Esophagus (tissue), 2 donors: ENCODE measurements at places on chromosomes 7 and 10. TPM values are rescaled to one million over a fixed set of nuclear protein-coding genes. Genes with fewer than 3 reads are reported as not detected.

Gene STK31
- 0.05 TPM for polyA plus RNA-seq

Gene PAPOLB
- polyA plus RNA-seq, result not detected

Gene CDH23
- polyA plus RNA-seq, result 3.2 TPM

Gene HOXA11
- polyA plus RNA-seq, result not detected

Gene SLC16A9
- 6.8 TPM for polyA plus RNA-seq

Gene TMEM273
- 4.7 TPM for polyA plus RNA-seq

Gene COX15
- 12.3 TPM for polyA plus RNA-seq

Gene RTKN2
- polyA plus RNA-seq, result 7.8 TPM

Gene CPA4
- polyA plus RNA-seq, result 8.4 TPM

Gene TMEM130
- polyA plus RNA-seq, result 0.02 TPM

Gene CYP2C9
- polyA plus RNA-seq, result 8.7 TPM

Gene UPK3B
- polyA plus RNA-seq, result 16.7 TPM

Gene GHITM
- polyA plus RNA-seq, result 62.8 TPM

Gene TBC1D12
- 9.1 TPM for polyA plus RNA-seq

Gene MMP21
- 0.02 TPM for polyA plus RNA-seq

Gene GPR22
- not detected for polyA plus RNA-seq

Gene GDI2
- polyA plus RNA-seq, result 58.2 TPM

Gene WNT8B
- polyA plus RNA-seq, result not detected

Gene BHLHA15
- 0.80 TPM for polyA plus RNA-seq

Gene PNLIPRP2
- polyA plus RNA-seq, result 0.05 TPM

Gene CLCN1
- 0.31 TPM for polyA plus RNA-seq

Gene NEBL
- polyA plus RNA-seq, result 13.3 TPM

Gene CREM
- 10.0 TPM for polyA plus RNA-seq

Gene PDSS1
- 11.7 TPM for polyA plus RNA-seq

Gene FKBP6
- polyA plus RNA-seq, result not detected

Gene ADD3
- polyA plus RNA-seq, result 20.0 TPM

Gene SUGCT
- 2.3 TPM for polyA plus RNA-seq

Gene MYL10
- polyA plus RNA-seq, result not detected

Gene CYP2E1
- 15.8 TPM for polyA plus RNA-seq

Gene GIMAP1
- 1.5 TPM for polyA plus RNA-seq

Gene PANK1
- polyA plus RNA-seq, result 2.6 TPM

Gene GHRHR
- polyA plus RNA-seq, result not detected

Gene PSMC2
- 115 TPM for polyA plus RNA-seq

Gene PRLHR
- 0.01 TPM for polyA plus RNA-seq

Gene HMX2
- polyA plus RNA-seq, result 0.08 TPM

Gene CYP3A4
- polyA plus RNA-seq, result 0.16 TPM

Gene IFIT1
- polyA plus RNA-seq, result 2.3 TPM

Gene FAM25C
- not detected for polyA plus RNA-seq

Gene AKR1C4
- polyA plus RNA-seq, result not detected

Gene SEPTIN7
- 92.6 TPM for polyA plus RNA-seq

Gene BRAF
- 7.6 TPM for polyA plus RNA-seq

Gene EBLN1
- polyA plus RNA-seq, result not detected

Gene SPAM1
- polyA plus RNA-seq, result not detected
